ENCODE measurements at places on chromosomes 16 and 17.

- DNase-seq = peak; percentile 35
These were observed at the start of gene ABCA6 for GRCh38 chr17:69141431-69142174. Gene ABCA6, minus strand, starts transcription at chr17:69141895. Its CDS starts 1,192 bp downstream, at chr17:69140703.

DNA sequence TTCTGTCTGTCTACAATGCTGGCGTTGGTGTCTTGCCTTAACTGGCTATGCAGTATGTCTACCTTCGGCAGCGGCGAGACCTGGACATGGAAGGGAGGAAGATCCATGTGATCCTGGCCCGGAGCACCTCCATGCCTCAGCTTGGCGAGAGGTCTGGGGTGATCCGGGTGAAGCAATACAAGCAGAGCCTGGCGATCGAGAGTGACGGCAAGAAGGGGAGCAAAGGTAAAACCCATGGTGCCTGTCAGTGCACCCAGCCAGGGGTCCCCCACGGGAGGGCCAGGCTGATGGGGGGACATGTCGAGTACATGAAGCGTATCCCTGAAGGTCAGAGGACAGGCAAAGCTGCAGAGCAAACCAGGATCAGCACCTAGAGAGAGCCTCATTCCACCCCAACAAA lies 22.8 kb downstream of the PCTP start:
- DNase-seq = no peak

DNA sequence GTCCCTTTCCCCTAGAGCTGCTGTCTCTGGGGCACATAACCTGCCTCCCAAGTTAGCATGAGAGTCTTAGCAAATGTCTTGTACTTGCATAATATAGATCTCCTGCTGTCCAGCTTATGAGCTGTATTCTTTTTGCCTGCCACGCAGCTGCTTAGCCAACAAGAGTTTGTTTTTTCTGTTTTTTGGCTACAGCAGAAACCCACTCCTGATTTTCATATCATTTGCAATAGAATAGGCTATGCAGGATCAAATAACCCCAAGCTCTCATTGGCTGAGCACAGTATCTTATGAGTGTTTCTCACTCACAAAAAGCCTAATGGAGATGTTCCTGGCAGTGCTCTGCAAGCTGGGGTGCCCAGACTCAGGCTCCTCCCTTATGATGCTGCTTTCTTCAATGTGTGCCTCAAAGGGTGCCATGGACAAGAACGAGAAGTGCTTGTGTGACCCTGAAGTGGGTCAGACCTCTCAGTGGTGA lies 23.1 kb downstream of the B9D1 start:
- no peak for DNase-seq

DNA sequence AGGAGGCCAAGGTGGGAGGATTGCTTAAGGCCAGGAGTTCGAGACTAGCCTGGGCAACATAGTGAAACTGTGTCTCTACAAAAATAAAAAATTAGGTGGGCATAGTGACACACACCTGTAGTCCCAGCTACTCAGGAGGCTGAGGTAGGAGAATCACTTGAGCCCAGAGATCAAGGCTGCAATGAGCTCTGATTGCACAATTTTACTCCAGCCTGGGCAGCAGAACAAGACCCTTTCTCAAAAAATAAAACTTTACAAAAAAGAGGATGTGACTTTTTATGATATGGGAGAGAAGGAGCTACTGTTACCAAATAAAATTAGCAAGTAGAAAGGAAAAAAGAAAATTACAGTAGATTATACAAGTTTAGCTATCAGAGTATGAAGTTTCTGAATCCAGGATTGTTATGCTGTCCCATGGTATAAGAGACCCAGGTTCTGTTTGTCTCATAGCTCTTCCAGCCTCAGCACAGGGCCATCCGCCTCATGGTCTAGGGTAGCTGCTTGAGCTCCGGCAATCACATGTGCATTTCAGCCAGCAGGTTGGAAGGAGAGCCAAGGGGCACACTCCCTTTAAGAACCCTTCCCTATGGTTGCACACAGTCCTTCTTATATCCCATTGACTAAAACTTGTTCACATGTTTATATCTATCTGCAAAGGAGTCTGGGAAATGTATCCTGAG lies 13.5 kb downstream of the EEF2K start:
- no peak for DNase-seq

GRCh38 chr17:44398692-44399691 lies 9.5 kb upstream of the ITGA2B start:
- DNase-seq = no peak

- no peak for DNase-seq
These were observed 6.1 kb upstream of the G6PC1 start for GRCh38 chr17:42894283-42895184.

- no peak for DNase-seq
These were observed 41.5 kb downstream of the LDHD start for GRCh38 chr16:75074920-75075687.

DNA sequence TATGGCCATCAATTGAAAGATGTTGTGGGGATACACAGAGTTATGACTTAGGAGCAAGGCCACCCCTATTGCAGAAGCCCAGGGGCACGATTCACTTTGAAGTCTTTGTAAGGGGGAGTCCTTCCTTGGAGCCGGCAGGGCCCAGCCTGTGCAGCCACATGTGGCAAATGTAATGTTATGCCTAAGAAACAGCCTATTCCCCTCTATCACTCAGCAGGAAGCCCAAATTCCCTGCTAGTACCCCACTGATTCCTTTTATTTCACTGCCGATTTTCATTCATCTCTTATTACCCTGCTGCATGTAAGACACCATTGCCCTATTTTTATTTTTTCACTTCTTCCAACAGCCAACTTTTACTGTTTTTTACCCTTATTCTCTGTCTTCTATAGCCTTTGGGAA lies 233.2 kb downstream of the PMP22 start:
- DNase-seq = no peak

- DNase-seq = peak; percentile 28
These were observed 735 bp downstream of the ZNF652 start for GRCh38 chr17:49361129-49361901.

- DNase-seq = peak; percentile 99
These were observed 688 bp downstream of the FBRS start for GRCh38 chr16:30658731-30659506.

- no peak for DNase-seq
These were observed 40.9 kb downstream of the LAT start for GRCh38 chr16:29025735-29026134.

GRCh38 chr17:27747462-27748359 lies 52.6 kb downstream of the NOS2 start:
- DNase-seq = no peak

DNA sequence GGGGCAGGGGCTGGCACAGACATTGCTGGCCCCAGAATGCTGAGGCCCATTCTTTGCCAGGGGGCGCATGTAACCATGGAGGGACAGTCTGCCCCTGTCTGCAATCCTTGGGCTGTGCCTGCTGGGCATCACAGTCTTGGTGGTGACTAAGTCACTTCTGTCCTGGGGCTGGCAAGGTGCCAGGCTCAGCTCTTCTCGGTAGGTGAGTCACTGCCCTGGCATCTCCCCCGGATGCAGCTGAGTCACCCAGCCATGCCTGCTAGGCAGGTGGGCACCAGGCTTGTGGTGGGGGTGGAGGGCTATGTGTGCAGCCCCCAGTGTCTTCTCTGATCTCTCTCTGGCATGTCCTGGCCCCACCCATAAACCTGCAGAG lies 5.6 kb downstream of the RARA start:
- DNase-seq = peak; percentile 88

- no peak for DNase-seq
These were observed 677 bp upstream of the RANGRF start for GRCh38 chr17:8287651-8288335.

DNA sequence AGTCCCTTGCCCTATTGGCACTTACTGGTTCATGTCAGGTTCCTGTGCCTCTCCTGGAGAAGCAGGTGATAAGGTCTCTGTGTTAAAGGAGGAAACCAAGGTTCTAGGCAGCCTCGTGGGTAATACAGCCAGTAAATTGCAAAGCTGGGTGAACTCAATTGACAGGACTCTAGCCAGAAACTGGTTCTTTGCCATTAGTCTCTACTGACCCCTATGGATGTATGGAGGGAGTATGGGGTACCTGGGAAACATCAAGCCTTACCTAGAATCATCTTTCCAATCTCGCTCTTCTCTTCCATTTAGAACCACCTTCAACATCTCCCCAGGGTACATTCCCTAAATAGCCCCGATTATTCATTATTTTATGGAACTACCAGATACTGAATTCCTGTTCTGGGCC lies 169.3 kb downstream of the CDH13 start:
- no peak for DNase-seq

DNA sequence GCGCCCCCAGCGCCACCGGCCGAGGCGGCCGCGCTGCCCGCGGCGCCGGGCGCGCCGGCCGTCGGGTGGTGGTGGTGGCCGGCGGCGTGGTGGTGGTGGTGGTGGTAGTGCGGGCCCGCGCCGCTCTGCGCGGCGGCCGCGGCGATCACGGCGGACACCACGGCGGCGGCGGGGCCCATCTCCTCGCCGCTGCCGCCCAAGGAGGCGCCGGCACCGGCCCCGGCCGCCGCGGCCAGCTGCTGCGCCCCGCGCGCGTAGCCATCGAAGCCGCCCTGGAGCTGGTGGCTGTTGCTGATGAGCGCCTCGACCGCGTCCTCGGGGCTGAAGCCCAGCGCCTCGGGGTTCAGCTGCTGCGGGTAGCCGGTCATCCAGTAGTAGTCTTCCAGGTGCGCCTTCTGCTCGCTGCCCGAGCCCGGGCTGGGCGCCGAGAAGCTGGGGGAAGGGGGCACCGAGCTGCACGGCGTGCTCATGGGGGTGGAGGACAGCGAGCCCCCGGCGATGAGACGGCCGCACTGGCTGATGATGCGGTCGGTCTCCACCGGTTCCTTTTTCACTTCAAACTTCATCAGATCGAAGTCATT lies 1.2 kb downstream of the MAF start:
- no peak for DNase-seq

All from astrocyte of the spinal cord (primary cell).